H4 (cell line): ENCODE measurements at places on chromosomes 1 and 21.

GRCh38 chr1:114588196-114588689 lies 6.8 kb upstream of the BCAS2 start:
- no peak for DNase-seq

DNA sequence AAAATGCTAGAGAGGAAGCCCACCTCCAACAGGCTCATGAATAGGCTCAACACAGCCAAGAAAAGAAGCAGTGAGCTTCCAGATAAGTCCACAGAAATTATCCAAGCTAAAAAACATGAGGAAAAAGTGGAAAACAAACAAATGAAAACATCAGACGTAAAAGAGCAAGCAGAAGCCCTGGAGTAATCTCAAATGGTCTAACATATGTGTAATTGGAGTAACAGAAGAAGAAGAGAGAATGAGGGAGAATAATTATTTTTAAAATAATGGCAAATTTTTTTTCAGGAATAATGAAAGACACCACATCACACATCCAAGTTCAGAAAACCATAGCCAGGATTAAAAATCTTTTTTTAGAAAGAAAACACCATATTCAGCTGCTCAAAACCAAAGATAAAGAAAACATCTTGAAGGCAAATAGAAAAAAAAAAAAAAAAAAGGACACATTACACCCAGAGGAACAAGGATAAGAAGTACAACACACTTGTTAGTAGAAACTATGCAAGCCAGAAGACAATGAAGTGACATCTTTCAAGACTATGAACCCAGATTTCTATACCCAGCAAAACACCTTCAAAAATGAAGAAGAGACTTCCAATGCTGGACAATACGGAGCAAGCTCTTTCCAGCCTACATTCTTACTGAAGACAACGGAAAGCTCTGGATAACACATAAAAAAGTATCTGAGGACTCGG lies 10.6 kb upstream of the SUMO3 start:
- DNase-seq = no peak

- DNase-seq = no peak
Measured at GRCh38 chr21:27545754-27546349, 579.0 kb upstream of the ADAMTS5 start.

DNA sequence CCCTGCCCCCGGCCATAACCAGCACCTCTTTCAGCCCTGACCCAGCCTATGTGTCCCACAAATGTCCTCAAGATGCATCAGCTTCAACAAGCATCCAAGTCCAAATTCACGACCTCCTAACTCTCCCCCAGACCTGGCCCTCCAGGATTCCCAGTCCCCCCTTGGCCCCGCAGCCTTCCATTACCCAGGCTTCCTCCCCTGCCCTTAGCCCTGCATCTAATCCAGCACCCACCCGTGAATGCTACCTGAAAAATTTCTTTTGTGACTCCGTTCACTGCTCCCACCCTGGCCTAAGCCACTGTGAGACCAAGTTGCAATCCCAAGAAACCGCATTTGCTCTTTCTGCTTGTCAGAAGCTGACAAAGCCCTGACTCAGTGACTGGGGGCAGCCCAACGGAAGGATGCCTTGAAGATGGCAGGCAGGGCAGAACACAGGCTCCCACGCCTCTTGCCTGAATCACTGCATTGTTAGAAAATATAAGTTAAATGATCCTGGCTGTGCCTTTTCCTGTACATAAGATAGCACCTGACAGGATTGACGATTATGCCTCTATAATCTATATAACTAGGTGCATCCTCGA lies 939 bp upstream of the MFAP2 start:
- DNase-seq = no peak

DNA sequence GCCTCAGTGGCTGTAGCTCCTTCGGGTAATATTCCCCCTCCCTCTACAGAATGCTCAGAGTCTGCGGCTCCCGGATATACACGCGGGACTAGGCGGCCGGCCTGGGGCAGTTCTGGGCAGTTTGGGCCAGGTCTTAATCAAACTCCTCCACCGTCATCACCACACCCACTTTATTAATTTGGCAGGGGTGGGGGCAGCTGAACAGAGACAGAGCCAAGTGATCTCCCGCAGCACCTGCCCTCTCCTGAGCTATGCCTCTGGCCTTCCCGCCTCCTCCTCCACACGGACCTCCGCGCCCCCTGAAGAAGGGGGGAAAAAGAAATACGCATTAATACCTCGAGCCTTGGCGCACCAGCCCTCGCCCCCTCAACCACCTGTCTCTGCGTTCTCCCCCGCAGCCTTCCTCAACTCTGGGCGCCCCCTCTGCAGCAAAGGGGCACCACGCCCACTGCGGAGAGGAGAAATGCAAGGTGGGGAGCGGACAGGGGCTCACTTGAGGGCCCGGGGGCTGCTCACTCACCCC lies 42.6 kb downstream of the CD34 start:
- no peak for DNase-seq

DNA sequence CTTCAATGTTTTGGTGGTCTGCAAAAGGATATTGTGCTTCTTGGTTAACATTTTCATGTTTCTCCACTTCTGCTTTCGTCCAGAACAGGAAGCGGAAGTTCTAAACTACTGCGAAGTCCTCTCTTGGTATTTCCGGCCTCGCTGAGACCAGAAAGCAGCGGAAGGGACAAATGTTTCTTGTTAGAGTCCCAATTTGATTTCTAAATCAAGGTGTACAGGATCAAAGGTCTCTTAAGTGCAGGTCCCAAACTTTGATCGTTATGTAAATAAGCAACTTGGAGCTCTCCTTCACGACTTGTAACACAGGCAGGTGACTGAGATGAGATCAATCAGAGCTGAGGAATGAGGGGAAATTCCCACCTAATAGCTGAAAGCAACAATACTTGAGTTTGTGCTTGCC lies 40.1 kb upstream of the HMCN1 start:
- DNase-seq = no peak

DNA sequence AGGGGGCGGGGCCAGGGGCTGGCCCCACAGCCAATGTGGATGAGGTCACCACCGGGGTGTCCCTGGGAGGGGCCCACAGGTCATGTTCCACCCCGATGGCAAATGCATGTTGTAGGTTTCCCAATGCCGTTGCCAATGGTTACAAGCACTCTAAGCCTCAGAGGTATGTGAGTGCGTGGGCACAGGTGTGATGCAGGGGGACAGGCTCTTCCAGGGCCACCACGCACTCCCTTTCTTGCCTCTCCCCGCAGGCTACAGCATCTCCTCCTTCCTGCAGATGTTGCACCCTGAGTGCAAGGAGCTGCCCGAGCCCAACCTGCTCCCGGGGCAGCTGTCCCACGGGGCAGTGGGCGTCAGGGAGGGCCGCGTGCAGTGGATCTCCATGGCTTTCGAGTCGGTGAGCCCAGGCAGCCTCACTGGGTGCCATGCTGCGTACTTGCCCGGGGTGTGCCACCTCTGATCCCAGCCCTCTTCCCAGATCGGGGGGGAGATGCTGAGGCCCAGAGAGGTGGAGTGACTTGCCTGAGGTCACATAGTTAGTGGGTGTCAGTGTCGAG lies 52.4 kb downstream of the DISP3 start:
- no peak for DNase-seq

- DNase-seq = peak; percentile 43
Measured at GRCh38 chr1:227449051-227449450, 114.3 kb upstream of the ZNF678 start.

DNA sequence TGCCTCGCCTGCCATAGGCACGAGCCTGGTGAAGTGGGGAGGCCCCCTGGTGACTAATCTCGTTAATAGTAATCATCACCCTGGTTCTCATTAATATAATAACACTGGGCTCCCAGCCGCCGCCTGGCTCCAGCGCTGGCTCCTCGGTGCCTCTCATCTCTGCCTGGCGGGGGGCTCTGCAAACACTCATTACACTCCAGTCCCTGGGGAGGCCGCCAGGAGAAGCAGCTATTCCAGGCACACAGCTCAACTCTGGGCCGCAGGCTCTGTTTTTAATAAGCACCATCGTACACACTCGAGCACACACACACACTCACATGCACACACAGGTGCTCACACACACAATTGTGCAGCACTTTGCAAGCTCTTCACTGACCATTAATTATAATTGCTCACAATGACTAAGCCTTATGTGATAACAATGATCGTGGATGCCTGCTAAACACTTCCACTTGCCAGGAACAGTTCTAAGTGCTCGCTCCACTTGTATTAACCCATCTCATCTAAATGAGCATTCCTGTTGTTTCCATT lies 52.2 kb downstream of the SDC3 start:
- no peak for DNase-seq
